A549 treated with GW870086 at 1 μM for 4 hours (cell line): ENCODE measurements at places on chromosomes 13 and 19. TPM values are rescaled to one million over a fixed set of nuclear protein-coding genes. Genes with fewer than 3 reads are reported as not detected.

Gene RETN
- total RNA-seq = not detected in 5 replicates

Gene ALKBH6
- 19.6 to 28.5 TPM (median 26.6 TPM) in 5 replicates for total RNA-seq

Gene NEK5
- total RNA-seq = 0.07 to 0.16 TPM (median 0.09 TPM) in 5 replicates

Gene VSIG10L
- 10.7 to 14.9 TPM (median 14.4 TPM) in 5 replicates for total RNA-seq

Gene CKM
- 0.10 TPM in 1 of 5 replicates, not detected in the others for total RNA-seq

Gene WDR88
- not detected in 5 replicates for total RNA-seq
